ENCODE measurements at places on chromosomes 6 and 20.

- DNase-seq = no peak
Measured at GRCh38 chr6:24876499-24877465, 59.0 kb downstream of the RIPOR2 start.

GRCh38 chr6:22512686-22513427, 56.5 kb upstream of the HDGFL1 start:
- no peak for DNase-seq

DNA sequence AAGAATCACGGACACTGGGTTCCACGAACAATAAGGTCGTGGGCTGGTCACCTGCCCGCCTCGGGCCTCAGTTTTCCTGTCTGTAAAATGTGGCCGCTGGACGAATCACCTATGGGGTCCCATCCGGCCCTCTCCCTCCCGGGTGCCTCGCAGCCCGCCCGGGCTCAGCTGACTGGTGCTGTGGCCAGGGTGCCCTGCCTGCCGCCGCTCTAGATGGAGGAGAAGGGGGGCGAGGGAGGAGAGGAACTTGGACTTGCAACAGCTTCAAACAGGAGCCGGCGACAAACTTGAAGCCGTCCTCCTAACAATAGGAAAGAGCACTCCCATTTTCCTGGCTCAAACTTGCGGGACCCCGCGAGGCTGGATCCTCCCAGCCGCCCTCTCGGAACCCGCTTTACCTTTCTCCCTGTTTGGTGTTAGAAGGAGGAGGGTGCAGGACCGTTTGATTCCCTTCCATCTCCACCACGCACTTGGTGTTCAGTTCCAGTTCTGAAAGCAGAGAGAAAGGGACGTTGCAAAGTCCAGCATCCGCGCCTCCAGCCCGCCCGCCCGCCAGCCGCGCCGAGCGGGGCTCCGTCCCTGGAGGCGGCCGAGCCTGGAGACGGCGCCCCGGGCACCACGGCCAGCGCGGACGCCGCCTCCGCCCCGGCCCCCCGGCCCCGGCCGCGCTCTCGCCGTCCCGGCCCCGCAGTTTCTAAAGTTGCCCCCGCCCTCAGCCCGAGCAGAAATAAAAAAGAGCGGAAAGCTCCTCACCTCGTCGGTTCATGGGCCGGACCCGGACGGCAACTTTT, 584 bp downstream of the KIF13A start:
- peak; percentile 40 for DNase-seq

GRCh38 chr6:133906050-133906449, 17.1 kb downstream of the TCF21 start:
- DNase-seq = no peak

- no peak for DNase-seq
Measured at GRCh38 chr20:20368418-20369249, 730 bp downstream of the INSM1 start.

DNA sequence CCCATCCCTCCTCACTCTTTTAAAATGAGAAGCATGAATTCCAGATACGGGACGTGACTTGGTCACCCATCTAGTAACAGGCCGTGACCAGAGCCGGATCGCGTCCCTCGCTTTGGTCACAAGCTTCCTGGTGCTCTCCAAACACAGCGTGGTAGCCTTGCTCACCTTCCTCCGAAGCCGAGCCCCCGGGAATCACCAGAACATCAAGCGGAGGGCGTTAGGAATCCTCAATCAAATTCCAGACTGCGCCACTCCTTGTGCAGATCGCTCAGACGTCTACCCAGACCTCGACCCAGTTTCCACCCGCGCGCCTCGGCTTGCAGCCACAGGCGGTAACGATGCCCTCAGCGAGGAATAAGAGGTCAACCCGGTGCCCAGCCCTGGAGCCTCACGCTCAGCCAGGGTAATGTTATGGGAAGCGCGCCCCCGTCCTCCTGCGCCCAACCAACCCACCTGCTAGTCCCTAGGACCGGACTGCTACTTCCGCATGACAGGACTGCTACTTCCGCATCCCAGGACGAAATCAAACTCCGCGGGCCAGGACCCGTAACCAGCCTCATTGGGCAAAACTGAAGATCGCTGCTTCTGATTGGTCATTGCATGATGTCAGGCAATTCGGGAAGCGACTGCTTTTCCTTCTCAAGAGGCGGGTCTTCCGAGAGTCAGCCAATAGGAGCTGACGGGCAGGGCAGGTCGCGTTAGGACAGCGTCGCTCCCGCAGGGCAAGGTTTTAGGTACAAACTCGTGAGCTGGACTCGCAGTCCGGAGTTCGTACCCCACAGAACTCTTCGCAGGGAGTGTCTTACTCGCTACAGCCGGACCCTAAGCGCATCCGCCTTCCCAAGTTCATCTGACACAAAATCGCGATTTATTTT, at the start of gene MTFR2:
Gene MTFR2 (minus strand): TSS at position 501 of the 875 bp plus-strand sequence. CDS start 1,212 bp downstream, outside the sequence.
- peak; percentile 95 for DNase-seq

DNA sequence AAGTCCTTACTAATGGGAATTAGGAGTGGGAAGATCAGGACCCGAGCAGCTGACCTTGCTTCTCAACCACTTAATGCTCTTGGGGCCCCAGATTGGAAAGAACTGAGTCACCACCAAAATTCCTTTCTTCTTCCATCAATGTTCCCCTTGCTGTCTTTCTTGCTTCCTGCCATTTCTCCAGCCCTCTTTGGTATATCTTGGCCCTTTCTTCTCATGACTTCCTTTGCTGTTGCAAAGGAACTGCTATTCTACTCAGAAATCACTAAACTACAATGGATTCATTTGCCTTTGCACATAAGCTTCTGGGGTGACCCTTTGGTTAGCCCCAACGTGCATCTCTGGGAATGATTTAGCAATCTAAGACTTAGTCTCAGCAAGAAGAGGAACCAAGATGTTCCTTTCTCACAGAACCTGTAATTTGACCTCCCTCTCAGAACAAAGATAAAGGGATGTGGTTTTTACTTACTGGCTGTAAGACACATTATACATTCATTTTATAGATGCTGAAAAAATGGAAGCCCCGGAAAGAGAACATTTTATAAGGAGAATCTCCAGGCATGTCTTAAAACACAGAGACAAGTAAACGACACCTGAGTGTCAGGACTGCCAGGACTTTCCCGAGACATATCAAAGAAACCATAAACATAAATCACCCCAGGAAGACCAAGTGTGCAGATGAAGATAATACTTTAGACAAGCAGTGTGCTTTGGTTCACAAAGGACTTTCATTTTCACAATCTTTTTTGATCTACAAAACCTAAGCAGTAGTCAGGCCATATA, 99.0 kb upstream of the TNFAIP3 start:
- no peak for DNase-seq

- no peak for DNase-seq
Measured at GRCh38 chr6:144307880-144308279, 22.7 kb downstream of the UTRN start.

GRCh38 chr6:143157131-143157530, 96.4 kb downstream of the AIG1 start:
- no peak for DNase-seq

- peak; percentile 31 for DNase-seq
Measured at GRCh38 chr20:22686097-22686496, 101.7 kb upstream of the FOXA2 start.

DNA sequence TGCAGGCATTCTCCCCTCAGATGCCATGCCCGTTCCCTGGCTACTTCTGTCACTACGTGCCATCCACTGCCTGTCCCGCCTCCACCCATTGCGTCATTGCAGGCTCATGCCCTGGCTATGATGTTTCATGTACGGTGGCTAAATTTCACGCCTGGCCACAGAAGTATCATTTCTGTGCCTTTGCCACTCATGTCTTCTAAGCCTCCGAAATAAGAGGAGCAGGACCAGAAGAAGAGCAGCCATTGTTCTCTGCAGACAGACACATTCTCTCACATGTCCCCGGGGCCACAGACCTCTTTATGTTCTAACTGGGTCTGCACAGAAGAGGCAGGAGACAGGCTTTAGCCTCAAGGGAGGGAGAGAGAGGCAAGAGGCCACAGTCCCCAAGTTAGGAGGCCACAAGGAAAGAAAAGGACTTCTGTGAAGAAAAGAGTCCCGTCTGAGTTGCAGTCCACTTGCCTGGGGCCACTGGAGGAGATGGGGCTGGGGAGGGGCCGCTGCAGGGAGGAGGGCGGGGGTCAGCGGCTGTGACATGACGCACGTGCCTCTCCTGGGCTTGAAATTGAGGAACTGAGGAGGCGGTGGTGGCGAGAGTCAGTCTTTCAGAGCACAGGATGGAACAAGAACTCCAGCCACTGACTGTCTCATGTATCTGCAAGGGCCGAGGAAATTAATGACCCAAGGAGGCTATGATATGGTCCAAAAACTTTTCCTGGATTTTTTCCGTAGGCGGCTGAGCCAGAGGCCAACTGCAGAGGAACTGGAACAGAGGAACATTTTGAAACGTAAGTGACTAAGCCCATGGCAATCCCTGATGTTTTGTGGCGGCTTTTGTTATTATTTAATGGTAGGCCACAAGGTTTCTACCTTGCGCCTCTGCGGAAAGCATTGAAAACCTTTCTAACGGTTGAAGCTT, 55.9 kb downstream of the TBC1D7 start:
- peak; percentile 24 for DNase-seq

DNA sequence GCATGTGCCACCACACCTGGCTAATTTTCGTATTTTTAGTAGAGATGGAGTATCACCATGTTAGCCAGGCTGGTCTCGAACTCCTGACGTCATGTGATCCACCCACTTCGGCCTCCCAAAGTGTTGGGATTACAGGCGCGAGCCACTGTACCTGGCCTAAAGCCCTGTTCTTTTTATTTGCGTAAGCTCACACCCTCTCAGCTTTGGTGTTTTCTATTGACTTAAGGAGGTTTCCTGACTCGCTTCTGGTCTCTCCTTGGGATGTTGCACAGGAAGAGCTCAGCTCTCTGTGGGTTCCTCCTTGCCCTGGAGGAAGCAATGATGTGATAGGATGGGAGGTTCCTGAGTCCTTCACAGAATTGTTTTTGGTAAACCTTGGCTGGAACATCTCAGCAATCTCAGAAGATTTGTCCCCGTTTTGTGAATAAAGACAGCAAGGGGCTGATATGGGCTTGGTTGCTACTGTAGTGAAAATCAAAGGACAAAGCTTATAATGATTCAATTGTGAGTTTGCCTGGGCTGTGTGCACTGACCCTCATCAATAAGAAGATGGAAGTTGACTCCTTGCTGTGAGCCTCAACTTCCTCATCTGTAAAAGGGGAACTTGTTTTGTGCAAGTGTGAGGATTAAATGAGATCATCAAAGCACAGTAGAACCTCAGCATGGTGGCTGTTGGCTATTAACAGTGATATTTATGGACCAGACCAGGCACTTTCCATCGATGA, 27.0 kb downstream of the TOX2 start:
- no peak for DNase-seq

- no peak for DNase-seq
Measured at GRCh38 chr6:42715871-42716270, 6.5 kb downstream of the PRPH2 start.

DNA sequence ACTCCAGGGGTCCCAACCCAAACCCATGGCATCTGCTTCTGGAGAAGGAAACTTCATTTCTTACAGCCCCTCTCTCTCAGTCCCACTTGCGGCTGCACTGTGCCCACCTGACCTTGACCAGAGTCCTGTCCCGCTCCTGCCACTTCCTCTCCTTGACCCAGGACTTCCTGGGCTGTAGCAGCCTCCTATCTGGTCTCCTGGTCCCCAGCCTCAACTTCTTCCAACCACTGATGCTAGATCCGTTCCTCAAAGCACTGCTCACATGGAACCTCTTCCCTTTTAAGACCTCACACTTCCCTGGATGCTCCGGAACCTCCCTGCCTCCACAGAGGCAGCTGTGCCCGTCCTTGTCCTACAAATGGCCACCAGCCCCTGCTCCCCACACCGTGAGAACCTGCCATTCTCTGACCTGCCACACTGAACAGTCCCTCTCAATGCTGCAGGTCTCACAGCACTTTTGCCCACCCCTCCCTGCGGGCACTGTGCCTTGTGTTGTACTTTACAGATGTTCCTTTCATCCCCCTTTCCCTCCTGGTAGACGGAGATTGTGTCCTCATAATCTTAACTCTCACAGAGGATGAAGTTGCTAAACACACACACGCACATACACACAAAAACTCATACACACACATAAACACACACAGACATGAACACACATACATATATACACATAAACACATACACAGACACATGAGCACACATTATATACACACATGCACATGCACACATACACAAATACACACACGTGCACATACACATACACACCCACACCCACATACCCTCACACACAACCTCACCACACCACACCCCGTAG, 59.6 kb upstream of the NXT1 start:
- no peak for DNase-seq
